ENCODE measurements at places on chromosomes 13 and 19. TPM values are rescaled to one million over a fixed set of nuclear protein-coding genes. Genes with fewer than 3 reads are reported as not detected.

DNA sequence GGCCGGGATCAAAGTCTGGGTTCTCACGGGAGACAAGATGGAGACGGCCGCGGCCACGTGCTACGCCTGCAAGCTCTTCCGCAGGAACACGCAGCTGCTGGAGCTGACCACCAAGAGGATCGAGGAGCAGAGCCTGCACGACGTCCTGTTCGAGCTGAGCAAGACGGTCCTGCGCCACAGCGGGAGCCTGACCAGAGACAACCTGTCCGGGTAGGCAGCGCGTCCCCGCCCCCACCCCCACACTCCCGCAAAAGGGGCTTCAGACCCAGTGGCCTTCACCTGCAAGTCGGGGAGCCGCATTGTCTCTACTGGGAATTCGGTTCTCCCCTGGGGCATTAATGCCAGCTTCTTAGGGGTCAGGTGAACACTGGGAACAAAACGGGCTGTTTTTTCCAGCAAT is 114.7 kb upstream of the MCF2L start:
- H3K4me3 ChIP-seq = no peak overlapping the region
- no peak for DNase-seq
- H3K36me3 ChIP-seq = peaks cover 46% of the 10 kb centered on the region
- no peaks in the 10 kb centered on the region for H3K27me3 ChIP-seq
- H3K4me1 ChIP-seq = no peaks in the 10 kb centered on the region

- H3K4me1 ChIP-seq = no peaks in the 10 kb centered on the region
- no peak for DNase-seq
- no peak overlapping the region for H3K4me3 ChIP-seq
- H3K36me3 ChIP-seq = no peaks in the 10 kb centered on the region
Observed at GRCh38 chr13:105016266-105016665, 1519.2 kb downstream of the EFNB2 start.

DNA sequence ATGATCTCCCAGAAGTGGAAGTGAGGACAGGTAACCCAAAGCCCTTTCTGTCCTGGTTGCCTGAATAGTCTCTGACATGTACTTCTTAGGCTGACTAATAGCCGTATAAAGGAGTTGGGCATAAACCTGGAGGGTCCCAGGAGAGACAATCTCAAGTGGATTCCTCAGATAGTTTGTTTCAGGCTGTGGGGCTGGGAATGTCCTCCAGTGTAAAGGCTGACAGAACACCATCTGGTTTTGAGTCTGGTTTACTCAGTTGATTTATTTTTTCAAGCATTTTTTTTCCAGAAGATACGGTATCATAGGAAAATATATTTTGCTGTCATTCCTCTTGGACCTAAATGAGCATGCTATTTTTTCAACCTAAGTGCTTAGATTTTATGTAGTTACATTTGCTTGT is 15.2 kb downstream of the HTR2A start:
- no peaks in the 10 kb centered on the region for H3K36me3 ChIP-seq
- DNase-seq = no peak
- H3K4me1 ChIP-seq = no peaks in the 10 kb centered on the region
- no peak overlapping the region for H3K27ac ChIP-seq

DNA sequence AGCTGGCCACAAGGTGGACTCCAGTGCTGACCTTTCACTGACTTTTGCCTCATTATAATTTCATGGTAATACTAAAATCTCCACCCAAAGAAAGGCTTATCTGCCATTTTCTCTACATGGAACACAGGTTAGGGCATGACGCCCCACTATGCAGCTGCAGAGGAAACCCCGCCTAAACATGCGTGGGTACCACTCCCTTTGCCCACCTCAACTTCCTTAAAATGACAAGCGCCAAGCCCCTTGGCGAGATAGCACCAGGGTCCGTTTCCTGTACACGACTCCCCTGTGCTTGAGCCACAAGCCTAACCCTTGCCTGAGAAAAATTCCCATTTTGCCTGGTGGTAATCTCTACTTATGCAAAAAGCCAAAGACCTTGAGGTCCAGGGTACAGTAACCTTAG is 36.0 kb upstream of the PABPC3 start:
- H3K27ac ChIP-seq = no peak overlapping the region
- no peaks in the 10 kb centered on the region for H3K27me3 ChIP-seq
- H3K4me1 ChIP-seq = no peaks in the 10 kb centered on the region
- no peaks in the 10 kb centered on the region for H3K36me3 ChIP-seq

DNA sequence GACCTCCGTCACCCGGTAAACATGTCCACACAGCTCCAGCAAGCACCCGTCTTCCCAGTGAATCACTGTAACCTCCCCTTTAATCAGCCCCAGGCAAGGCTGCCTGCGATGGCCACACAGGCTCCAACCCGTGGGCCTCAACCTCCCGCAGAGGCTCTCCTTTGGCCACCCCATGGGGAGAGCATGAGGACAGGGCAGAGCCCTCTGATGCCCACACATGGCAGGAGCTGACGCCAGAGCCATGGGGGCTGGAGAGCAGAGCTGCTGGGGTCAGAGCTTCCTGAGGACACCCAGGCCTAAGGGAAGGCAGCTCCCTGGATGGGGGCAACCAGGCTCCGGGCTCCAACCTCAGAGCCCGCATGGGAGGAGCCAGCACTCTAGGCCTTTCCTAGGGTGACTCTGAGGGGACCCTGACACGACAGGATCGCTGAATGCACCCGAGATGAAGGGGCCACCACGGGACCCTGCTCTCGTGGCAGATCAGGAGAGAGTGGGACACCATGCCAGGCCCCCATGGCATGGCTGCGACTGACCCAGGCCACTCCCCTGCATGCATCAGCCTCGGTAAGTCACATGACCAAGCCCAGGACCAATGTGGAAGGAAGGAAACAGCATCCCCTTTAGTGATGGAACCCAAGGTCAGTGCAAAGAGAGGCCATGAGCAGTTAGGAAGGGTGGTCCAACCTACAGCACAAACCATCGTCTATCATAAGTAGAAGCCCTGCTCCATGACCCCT is 9.0 kb upstream of the CEACAM5 start:
- H3K27me3 ChIP-seq = no peaks in the 10 kb centered on the region
- H3K36me3 ChIP-seq = no peaks in the 10 kb centered on the region
- no peaks in the 10 kb centered on the region for H3K4me1 ChIP-seq
- DNase-seq = no peak

GRCh38 chr19:43620061-43621001 is 902 bp upstream of the ZNF428 start:
- peak overlapping the region; percentile 77 for H3K27ac ChIP-seq
- no peaks in the 10 kb centered on the region for H3K36me3 ChIP-seq
- peaks cover 36% of the 10 kb centered on the region for H3K4me1 ChIP-seq
- H3K27me3 ChIP-seq = no peaks in the 10 kb centered on the region
- peak overlapping the region; percentile 90 for H3K4me3 ChIP-seq

- peaks cover 7% of the 10 kb centered on the region for H3K4me1 ChIP-seq
- no peaks in the 10 kb centered on the region for H3K36me3 ChIP-seq
- no peaks in the 10 kb centered on the region for H3K27me3 ChIP-seq
- no peak for DNase-seq
- H3K27ac ChIP-seq = no peak overlapping the region
- no peak overlapping the region for H3K4me3 ChIP-seq
Observed at GRCh38 chr19:13053761-13054625, 48.7 kb downstream of the LYL1 start.

- H3K4me1 ChIP-seq = no peaks in the 10 kb centered on the region
- no peak for DNase-seq
- no peaks in the 10 kb centered on the region for H3K36me3 ChIP-seq
Observed at GRCh38 chr19:33448159-33448516, 73.5 kb downstream of the PEPD start.

DNA sequence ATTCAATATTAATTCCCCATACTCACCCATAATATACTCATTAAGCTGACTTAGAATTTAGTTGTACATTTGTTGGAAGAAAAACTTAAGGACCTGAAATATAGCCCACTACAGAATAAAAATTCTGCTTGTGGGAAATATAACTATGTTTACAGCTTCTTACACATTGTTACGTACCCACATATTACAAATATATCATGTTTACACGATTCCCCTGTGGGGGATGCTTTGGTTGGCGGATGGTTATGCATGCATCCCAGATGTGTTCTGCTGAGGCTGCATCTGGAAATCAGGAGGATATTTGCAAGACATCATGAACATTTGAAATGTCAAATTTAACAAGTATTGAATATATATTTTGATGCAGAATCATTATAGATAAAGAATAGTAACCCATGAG is 79.5 kb upstream of the KL start:
- H3K4me3 ChIP-seq = no peak overlapping the region
- no peaks in the 10 kb centered on the region for H3K4me1 ChIP-seq
- no peaks in the 10 kb centered on the region for H3K36me3 ChIP-seq
- no peak overlapping the region for H3K27ac ChIP-seq
- DNase-seq = no peak
- peaks cover 4% of the 10 kb centered on the region for H3K27me3 ChIP-seq

DNA sequence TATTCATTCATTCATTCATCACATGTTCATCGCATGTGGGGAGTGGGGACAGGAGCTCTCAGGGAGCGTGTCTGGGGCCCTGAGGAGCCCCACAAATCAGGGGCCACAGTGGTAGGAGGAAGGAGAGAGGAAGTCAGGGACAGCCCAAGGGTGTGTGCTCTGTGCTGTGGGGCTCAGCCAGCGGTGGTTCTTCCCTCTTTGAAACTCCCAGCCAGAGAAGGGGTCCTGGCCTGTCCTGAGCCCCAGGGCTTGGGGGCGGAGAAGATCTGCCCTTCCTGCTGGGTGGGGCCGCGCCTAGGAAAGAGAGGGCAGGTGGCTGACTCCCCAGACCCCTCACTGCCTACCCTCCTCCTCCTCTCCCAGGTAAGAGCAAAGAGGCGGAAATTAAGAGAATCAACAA is 14.6 kb downstream of the AP2A1 start:
- no peaks in the 10 kb centered on the region for H3K27me3 ChIP-seq
- H3K4me1 ChIP-seq = no peaks in the 10 kb centered on the region
- no peak overlapping the region for H3K4me3 ChIP-seq
- H3K27ac ChIP-seq = no peak overlapping the region
- DNase-seq = no peak

DNA sequence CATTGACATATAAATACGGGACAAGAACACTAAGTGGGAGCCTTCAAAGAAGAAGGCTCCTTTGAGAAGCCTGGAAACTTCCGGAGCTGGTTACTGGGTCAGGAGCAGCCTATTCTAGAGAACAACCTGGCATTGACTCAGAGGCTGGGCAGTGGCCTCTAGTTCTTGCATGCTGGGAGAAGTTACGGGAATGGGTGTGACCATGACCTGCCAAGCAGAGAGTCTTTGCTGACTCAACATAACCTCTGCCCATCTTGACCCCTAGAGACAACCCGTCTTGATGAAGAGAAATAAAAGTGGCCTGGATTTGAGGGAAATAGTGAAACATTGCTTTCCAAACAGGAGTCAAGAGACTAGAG is 21.0 kb downstream of the STARD13 start:
- no peaks in the 10 kb centered on the region for H3K36me3 ChIP-seq
- DNase-seq = no peak
- H3K4me3 ChIP-seq = no peak overlapping the region
- no peaks in the 10 kb centered on the region for H3K27me3 ChIP-seq
- no peak overlapping the region for H3K27ac ChIP-seq

DNA sequence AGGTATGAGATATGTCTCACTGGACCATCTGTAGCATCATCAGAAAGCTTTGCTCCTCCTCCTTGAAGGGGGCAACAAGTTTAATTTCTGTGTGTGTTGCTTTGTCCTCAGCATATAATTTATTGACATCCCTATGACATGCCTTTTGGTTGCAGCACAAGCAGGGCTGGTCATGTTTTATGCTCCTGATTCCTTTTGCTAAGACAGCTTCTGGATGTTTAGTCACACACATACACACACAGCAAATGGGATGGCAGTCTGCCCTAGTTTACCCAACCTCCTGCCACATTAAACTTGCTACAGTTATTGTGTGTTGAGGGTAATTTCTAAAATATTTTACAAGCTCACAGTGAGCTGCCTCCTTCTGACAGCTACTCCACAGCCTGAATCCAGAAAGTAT is 217.9 kb upstream of the RXFP2 start:
- no peaks in the 10 kb centered on the region for H3K36me3 ChIP-seq
- H3K4me1 ChIP-seq = no peaks in the 10 kb centered on the region
- no peak overlapping the region for H3K27ac ChIP-seq
- H3K4me3 ChIP-seq = no peak overlapping the region
- no peaks in the 10 kb centered on the region for H3K27me3 ChIP-seq

The ZNF8 gene
- total RNA-seq = 9.5 TPM

The DPF1 gene
- not detected for total RNA-seq

The GRIN2D gene
- 0.14 TPM for total RNA-seq

The HTR2A gene
- total RNA-seq = not detected

The PRKCSH gene
- 300 TPM for total RNA-seq

The DENND1C gene
- total RNA-seq = 105 TPM
